ENCODE measurements at places on chromosomes 4 and X.

DNA sequence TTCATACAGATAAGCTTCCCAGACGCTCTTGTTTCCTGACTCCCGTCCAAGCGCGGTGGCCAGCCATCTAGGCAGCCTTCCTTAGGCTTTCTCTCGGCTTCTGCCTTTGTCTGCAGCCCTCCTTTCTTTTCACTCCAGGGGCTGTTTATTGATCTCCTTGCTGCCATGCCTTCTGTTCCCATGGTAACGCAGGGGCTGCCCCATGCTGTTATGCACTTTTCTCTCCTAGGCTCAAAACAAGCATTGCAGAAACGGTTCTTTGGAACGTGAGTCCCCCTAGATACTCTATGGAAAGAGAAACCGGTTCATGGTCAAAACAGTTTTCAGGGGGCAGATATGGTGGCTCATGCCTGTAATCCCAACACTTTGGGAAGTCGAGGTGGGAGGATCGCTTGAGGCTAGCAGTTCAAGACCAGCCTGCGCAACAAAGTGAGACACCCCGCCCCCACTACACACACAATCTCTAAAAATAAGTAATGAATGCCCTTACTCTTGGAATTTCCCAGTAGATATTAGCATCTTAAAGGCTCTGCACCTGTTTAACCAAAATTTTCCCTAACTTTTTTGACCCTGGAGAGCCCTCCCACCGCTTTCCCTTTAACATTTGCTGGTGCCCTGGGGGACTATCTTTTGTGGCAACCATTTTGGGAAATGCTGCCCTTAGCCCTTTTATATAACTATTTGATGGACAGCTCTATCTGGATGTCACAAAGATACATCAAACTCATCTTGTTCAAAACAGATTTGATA lies 53.9 kb upstream of the ZNF157 start:
- DNase-seq = no peak

DNA sequence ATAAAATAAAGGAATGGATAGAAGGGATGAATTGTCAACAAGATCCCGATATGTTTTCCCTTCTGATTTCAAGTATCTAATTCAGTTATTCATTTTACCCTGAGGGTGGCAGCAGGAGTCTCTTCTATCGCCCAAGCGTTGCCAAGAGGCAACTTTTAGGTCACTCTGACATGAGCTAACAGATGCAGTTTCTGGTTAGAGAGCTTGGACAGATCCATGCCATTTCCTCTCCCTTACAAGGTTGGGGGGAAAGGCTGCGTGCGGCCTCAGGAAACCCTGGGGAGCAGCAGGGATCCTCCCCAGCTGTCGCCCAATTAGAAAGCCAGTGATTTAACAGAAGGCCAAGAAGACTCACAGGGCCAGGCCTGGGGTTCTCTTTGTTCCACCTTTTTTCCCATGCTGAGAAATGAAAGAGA lies 35.3 kb upstream of the WAS start:
- DNase-seq = peak; percentile 38

GRCh38 chr4:88158489-88159228 lies at the start of gene ABCG2:
TSS of gene ABCG2 (minus strand) at chr4:88158639. CDS start at chr4:88139995, 18,644 bp downstream.
- peak; percentile 19 for DNase-seq

GRCh38 chrX:38804682-38805431 lies 3.6 kb downstream of the MID1IP1 start:
- no peak for DNase-seq

GRCh38 chr4:20423420-20423819 lies 171.7 kb downstream of the SLIT2 start:
- no peak for DNase-seq

GRCh38 chr4:41095973-41096372 lies 118.4 kb downstream of the APBB2 start:
- no peak for DNase-seq

DNA sequence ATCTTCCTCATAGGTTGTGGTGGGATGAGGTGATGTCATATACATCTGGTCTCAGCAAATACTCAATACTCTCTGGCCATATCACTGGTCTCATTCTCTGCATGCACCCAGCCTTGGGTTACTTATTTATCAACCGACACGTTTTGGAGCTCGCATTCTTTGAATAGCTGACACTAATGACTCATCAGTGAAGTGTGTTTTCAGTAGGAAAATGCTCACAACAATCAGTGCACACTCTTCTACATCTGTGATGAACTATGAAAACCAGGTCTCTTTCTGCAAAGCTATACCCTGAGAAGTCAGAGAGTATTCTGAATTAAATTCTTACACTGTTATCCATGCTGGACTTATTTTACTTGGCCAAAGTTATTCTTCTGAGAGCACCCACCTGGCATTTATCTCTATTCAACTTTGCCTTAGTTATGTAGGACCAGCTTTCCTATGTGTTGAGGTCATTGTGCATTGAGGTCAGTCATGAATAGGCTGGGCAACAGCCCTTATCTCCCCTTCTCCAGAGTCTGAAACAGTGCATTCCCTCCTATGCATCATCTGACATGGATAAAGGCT lies 58.7 kb upstream of the DHX15 start:
- DNase-seq = no peak

All from central memory CD4-positive, alpha-beta T cell (primary cell).